ENCODE measurements at places on chromosomes 2 and 18.
A peak's percentile ranks its signal among the peaks of the same experiment; 100 is the strongest.

DNA sequence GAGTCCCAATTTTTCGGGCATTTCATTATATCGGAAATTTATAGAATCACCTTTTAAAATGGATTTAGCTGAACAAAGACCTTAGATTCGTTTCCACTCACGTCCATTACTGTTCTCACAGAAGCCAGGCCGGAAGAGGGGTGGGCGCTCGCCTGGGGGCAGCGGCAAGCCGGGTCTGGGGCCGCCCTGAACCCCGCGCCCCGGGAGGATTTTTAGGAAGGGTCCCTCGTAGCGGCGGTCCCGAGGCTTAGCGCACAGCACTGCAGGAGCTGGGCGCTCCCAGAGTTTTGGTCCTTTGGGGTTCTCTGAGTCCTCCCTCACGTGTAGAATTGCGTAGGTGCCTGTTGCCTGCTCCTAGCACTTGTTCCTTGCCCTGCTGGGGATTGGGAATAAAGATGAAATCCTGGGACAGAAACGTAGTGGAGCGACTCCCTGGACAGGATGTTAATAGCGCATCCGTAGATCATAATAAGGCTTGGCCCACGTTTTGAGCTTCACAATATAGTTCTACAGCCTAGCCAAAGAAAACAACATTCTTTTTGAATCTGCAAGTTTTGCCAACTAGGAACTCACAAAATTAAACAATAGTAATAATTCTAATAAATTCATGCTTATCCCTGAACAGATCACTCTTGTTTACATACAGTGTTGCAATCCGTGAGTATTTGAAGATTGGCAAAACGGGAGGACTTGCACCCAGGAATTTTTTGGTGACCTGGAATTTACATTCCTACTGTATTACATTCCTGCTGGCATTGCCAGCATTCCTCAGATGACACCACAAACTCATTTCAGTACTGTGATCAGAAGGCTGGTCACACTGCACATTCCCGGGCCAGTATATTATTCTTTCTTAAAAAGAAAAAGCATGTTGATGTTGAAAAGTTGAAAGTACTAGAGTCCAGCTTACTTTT, 875 bp downstream of the C18orf63 start:
- peak; percentile 87 for DNase-seq

DNA sequence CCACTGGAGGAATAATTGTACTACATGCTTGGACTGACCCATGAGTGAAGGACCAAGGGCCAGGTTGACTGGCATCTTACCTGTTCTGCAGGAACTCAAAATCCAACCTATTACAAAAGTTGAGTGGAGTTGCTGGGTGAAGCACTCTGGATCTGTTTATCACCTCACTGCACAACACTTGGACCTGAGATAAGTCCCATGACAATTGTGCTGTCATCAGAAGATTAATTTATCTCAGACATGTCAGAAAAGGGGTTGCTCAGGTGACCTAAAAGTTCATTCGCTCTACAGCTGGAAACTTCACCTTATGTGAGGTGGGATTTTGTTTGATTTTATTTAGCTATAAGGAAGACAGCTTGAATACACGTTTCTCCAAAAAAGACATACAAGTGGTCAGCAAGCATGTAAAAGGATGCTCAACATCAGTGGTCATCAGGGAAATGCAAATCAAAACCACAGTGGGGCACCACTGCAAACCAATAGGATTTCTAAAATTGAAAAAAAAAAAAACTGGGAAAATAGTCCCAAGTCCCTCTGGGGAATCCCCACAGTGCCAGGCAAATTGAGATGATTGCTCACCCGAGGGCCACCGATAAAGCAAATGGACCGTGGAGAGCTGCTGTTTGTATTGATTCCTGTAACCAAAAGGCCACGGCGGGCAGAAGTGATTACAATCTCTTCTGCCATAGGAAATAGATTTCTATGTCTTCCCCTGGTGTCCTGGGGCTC, 65.8 kb upstream of the SLC35F5 start:
- no peak for DNase-seq

GRCh38 chr2:234290671-234291070, 206.2 kb downstream of the ARL4C start:
- DNase-seq, result no peak

DNA sequence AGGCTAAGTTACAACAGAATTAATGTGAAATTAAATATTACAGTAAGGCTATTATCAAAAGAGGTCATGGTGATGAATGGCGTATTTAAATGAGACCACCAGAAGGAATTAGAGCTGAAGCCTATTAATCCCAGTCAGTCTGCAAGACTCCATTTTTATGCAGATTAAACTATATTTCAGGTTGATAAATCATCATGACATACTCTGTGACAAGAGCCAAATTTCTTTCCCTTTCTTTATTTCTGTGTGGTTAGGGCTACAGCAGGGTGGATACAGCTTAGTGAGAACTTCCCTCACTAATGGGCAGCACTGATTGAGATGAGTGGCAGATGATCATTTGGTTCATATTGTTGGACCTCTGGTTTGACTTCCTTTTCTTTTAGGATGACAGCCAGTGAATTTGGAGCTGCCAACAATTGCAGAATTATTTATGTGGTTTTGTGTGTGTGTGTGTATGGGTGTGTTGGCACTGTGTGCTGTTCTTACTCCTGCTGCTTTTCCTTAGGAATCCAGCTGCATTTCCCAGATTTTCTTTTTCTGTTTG, 481.3 kb downstream of the PIK3C3 start:
- DNase-seq, result no peak

DNA sequence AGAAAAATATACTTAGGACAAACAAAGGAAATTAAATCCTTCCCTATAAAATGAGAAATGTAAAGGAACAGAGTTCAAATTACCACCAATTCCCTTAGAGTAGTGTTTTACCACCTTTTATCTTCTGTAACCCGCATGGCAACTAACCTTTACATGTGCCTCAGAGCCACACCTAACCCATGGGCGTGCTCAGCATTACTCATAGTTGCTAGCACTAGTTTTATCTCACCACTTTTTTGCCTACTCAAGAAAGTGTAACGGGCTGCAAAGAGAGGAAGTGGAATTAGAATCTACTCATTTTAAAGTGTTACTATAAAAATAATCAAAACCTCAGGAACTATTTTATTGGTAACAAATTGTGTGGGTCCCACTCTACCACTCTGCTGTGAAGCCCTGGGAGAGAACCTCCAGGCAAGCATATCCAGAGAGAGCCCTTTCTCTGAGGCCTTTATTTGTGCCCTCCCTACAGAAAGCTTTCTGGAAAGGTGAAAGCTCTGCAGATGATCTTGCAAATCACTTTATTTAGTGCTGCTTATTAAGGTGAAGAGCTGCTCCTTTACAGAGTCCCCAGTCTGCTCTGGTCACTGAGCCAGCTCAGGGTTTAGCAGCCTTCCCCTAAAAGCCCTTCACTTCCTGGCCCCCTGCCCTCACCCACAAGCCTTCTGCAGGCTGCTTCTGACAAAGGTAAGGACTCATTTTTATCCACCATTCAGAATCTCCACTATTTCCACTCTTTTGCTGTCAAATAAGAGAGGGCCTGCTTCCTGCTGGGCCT, 98.8 kb downstream of the TRABD2A start:
- DNase-seq, result peak; percentile 55

DNA sequence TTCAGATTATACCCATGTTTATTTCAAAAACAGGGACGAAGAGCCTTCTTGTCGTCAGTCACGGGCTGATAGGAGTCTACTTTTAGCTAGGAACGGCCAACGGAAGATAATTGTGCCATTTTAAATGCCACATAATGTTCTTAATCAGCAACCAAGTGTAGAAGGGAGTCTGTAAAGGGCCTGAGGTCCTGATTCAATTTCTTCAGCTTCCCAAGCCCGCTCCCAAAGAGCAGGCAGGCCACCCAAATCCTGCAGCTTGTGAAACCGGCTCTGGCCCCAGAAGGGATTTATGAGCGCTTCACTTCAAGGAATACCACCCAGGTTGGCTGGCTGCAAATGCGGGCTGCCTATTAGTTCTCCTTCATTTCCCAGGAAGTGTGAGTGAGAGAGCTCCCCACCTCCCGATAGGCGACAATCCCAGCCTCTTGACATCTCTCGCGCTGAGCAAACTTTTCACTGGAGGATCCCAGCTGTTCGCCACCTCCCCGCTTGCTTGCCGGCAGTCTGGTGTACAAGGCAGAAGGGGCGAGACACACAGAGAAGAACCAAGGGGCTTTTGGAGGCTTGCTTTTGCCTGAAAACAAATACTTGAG, 272.9 kb downstream of the CDH20 start:
- DNase-seq, result peak; percentile 51

DNA sequence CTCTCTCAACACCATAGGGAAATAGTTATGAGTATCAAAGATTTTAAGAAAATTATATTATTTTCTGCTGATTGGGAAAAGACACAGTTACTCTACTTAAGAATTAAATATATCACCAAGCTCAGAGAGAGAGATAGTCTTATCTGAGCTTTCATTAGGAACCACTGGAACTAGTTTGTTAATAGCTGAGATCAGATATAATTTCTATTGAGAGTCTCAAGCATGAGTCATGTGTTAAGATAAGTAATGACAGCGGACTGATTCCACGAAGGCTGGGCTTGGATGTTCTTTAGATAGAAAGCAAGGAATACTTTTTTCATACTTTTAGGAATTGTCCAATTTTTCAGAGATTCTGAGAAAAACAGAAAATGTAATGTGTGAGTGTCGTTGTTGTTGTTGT, 44.4 kb upstream of the RBM44 start:
- peak; percentile 59 for DNase-seq

GRCh38 chr18:5466256-5466655, 77.5 kb downstream of the EPB41L3 start:
- no peak for DNase-seq

- DNase-seq, result no peak
These were observed 221.0 kb downstream of the PID1 start for GRCh38 chr2:229050133-229050532.

- no peak for DNase-seq
These were observed 5.8 kb downstream of the USP34 start for GRCh38 chr2:61465045-61465444.

DNA sequence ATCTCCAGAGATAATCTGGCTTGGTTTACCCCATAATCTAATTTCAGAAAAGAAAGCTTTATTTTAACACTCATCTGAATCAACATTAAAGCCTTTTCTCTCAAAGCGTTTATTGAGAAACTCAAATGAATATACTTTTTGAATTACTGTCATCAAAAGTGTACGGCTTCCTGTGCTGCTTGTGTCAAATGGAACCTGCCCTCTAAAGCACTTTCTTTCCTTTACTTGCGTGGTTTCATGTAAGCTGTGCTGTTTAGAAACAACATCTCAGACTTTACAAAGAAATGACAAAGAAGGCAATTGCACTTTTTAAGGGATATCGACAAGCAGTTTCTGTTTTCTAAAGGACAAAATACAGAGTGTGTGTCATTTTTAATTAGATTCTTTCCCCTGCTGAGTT, 35.1 kb downstream of the CYBRD1 start:
- DNase-seq, result no peak

DNA sequence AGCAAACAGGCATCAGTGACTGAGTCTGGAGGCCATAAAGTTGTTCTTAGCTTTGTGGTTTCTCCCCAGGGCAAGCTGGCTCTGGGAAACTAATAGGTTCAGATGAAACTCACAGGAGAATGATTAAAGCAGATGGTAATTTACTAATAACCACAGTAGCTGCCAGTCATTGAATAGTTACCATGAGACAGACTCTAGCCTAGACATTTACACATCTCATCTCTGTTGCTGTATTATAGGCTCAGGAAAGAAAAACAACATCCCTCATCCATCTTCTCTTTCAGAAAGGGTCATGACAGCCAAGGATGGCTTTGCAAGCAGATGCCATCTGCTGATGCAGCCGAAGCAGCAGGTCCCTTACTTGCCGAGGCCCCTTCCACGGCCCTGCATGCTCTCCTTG, 314.0 kb upstream of the ID2 start:
- no peak for DNase-seq

DNA sequence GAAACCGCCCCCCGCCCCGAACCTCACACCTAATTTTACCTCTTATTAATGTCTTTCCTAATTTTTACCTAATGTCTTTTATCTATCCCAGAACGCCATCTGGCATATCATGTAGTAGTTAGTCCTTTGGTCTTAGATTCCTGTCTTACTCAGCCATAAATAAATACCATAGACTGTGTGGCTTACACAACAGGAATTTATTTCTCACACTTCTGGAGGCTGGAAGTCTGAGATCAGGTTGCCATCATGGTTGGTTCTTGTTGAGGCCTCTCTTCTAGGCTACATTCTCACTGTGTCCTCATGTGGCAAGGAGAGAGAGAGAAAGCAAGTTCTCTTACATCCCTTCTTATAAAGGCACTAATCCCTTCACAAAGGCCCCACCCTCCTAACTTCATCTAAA, 46.8 kb downstream of the RHBDD1 start:
- DNase-seq, result peak; percentile 39

- peak; percentile 43 for DNase-seq
These were observed 739 bp downstream of the PKDCC start for GRCh38 chr2:42048299-42049220.

- DNase-seq, result no peak
These were observed 1.1 kb downstream of the DCC start for GRCh38 chr18:52341103-52341432.

GRCh38 chr2:222598611-222599010, 57.3 kb downstream of the FARSB start:
- no peak for DNase-seq

DNA sequence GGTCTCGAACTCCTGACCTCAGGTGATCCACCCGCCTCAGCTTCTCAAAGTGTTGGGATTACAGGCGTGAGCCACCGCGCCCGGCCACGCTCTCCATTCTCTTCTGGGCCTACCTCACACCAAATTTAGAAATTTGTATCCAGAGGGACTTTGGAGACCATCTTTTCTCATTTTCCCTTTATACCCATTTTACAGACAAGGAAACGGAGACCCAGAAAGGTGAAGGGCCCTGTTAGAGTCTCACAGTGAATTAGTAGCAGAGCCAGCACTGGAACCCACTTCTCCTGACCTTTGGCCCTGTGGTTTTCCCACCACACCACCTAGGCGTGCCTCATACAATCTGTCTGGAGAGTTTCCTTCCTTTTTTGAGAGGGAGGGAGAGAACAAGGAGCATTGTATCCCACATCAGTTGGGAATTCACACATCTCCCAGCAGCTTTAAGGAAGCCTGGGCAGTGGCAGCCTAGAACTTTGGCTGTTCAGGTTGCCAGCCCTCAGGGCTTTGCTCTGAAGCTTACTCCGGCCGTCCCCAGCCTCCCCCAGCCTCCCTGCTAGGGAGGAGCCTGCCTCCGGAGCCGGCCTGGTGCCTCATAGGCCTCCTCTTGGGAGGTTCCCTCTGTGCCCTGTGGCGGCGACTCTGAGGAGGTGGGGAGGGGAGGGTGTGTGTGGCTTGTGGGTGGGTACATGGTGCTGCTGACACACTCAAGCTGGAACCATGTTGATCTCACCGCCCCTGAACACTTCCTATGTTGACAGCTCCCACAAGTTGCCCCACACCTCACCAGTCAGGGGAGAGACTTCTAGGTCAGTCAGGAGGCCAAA, 13.8 kb downstream of the FOSL2 start:
- DNase-seq, result peak; percentile 65

Data from iris pigment epithelial cell (primary cell).